ENCODE measurements at places on chromosomes 11 and 22.

DNA sequence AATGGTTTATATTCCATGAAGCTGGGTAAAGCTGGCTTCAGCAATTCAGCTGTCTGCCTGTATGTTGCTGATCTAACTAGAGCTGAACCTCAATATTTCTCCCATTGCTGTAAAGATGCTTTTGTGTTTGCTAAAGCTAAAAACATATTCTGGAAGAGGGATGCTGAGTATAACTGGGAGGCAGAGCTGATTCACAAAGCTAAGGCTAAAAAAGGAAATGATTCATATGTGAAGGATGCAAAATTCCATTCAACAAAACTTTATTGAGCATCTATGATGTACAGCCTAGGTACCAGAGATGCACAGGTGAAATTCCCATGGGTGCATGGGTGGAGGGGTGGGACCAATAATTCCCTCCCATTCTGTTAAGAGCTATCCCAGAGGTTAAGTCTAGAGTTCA, 193.9 kb downstream of the KIF18A start:
- no peak for DNase-seq

- DNase-seq: no peak
Observed at GRCh38 chr11:100515087-100515486, 172.0 kb upstream of the ARHGAP42 start.

DNA sequence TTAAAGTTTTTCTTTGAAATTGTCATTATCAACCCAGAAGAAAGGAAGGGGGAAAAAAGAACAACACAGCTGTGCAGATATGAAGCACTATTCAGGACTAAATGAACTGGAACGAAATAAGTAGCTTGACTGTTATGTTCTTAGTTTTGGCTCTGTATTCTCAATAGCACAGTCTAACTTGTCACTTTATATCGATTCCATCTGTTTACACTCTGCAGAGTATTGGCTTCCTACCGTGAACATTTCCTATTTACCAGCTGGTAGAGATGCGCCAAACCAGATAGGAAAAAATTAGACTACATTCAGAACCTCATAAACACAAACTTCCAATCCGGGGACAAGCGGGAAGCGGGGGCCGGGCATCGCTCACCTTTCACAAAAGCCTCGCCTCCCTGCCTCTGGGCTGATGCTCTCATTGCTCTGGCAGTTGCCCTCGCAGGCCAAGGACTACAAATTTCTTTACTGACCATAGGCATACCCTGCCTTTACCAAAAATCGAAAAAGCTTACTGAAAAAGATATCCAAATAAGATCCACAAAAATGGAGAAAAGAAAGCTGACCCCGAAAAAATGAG, 66.2 kb downstream of the EFCAB6 start:
- DNase-seq: no peak

DNA sequence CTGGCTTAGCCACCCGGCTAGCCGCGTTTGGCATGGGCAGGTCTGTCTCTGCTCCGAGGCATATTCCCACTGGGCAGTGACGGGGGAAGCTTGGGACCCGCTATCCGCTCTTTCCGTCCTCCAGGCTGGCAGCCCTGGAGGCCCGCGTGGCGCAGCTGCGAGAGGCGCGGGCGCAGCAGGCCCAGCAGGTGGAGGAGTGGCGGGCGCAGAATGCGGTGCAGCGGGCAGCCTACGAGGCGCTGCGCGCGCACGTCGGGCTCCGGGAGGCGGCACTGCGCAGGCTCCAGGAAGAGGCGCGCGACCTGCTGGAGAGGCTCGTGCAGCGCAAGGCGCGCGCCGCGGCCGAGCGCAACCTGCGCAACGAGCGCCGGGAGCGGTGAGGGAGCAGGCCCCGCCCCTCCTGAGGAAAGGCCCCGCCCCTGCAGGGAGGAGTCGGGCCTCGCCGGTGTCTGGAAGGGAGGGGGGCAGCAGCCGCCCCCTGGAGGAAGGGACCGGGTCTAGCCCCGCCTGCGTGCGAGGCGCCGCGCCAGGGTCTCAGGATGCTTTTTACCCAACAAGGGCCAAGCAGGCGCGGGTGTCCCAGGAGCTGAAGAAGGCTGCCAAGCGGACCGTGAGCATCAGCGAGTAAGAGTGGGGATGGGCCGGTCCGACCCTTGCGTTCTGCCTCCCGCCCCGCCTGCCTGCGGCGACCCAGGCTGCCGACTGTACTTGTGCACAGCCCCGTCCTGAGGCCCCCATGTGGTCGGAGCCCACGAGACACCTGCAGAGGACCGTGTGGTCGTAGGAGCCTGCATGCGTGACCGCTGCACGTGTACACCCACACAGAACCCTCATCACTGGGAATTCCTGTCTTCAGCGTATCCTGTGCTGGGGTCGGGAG, 7.9 kb downstream of the ATG16L2 start:
- peak; percentile 91 for DNase-seq

- no peak for DNase-seq
Observed at GRCh38 chr11:76609736-76610370, 60.7 kb downstream of the LRRC32 start.

DNA sequence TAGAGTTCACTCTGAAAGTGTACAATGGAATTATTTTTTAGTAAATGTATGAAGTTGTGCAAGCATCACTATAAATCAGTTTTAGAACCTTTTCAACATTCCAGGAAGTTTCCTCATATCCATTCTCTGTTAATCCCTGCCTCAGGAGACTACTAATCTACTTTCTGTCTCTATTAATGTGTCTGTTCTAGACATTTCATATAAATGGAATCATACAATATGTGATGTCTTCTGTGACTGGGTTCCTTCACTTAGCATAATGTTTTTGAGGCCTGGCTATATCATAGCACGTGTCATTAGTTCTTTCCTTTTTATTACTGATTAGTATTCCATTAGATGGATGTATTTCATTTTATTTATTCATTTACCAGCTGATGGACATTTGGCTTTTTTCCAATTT, 17.1 kb downstream of the SYT9 start:
- DNase-seq: no peak

DNA sequence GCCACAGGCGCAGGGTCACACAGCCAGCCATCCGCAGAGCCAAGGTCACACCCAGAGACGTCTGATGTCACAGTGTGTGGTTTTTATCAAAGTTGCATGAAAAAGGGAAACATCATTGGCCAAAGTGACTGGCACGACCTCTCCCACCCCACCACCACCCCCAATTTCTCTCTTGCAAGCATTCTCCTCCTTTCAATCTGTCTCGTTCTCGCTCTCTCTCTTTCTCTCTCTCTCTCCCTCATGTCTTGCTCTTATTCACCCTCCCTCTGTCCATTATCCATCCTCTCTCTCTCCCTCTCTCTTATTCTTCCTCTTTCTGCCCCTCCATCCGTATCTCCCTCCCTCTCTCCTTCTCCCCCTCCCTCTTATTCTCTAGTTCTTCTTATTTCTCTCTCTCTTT, 40.6 kb downstream of the MN1 start:
- no peak for DNase-seq
